Fibroblast of lung (primary cell): ENCODE measurements at places on chromosomes 4 and X.

GRCh38 chr4:120918092-120918491, 4.4 kb downstream of the PRDM5 start:
- no peak overlapping the region for H3K27ac ChIP-seq
- H3K27me3 ChIP-seq, result no peaks in the 10 kb centered on the region
- H3K4me3 ChIP-seq, result no peak overlapping the region
- no peaks in the 10 kb centered on the region for H3K36me3 ChIP-seq

- H3K27me3 ChIP-seq, result no peaks in the 10 kb centered on the region
- peak; percentile 59 for DNase-seq
These were observed 13.1 kb upstream of the MAGEA4 start for GRCh38 chrX:151899622-151900021.

DNA sequence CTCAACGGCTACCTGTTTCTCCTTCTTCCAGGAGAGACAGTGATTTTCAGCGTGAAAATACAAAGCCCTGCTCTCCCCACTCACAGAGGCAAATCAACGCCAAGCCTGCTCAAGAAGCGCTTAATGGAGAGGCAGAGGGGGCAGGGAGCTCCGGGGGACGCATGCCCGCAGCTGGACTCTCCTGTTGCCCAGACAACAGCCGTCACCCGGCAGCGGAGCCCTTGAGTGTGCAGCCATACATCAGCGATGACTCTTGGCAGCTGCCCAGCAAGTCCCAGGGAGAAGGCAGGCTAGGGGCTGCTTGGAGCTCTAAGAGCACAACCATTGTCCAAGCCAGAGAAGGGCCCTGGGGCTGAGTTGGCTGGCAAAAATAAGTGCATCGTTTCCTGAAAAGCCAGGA, 71.0 kb upstream of the AFAP1 start:
- H3K36me3 ChIP-seq, result no peaks in the 10 kb centered on the region
- no peak overlapping the region for H3K27ac ChIP-seq
- DNase-seq, result peak; percentile 62
- H3K27me3 ChIP-seq, result peaks cover 12% of the 10 kb centered on the region
- H3K4me3 ChIP-seq, result no peak overlapping the region
- no peaks in the 10 kb centered on the region for H3K4me1 ChIP-seq

DNA sequence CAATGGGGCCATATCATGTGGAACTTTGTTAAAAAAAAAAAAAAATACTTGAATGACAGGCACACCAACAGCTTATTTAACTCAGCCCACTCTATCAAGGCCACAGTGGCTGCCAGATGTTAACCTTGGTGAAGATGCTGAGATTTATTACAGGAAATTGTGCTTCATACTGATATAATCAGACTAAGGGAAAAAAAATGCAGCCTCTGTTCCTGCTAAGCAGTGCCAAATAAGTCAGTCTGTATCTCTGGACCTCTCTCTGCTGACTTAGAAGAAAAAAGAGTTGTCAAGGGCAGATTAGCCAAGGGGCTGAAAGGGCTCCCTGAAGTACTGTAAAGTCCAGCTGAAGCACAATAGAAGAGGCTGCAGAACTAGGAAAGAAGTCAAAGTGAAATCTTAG, 677.7 kb upstream of the HTR2C start:
- H3K4me3 ChIP-seq, result no peak overlapping the region
- no peak overlapping the region for H3K27ac ChIP-seq

DNA sequence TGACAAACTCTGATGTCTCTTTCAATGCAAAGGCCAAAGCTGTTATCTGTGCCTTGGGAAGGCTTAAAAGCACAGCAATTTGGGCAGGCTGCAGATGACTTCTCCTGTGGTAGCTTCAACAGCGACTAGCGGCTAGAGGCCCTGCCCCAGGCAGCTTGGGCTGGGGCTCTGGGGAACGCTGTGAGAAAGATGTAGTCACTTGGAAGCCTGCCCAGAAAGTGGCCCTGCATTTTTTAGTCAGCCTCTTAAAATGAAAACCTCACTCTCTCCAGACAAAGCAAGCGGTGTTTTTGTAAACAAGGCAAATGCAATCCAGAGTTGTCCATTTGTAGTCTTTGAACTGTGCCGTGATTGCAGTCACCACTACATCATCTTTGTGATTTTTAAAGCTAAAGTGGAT, 27.5 kb downstream of the PCYT1B start:
- no peak overlapping the region for H3K27ac ChIP-seq
- no peak overlapping the region for H3K4me3 ChIP-seq
- DNase-seq, result peak; percentile 60
- H3K4me1 ChIP-seq, result no peaks in the 10 kb centered on the region
- no peaks in the 10 kb centered on the region for H3K36me3 ChIP-seq

GRCh38 chrX:13153796-13154195, 109.4 kb upstream of the FAM9C start:
- H3K4me3 ChIP-seq, result no peak overlapping the region
- peak; percentile 37 for DNase-seq
- H3K27ac ChIP-seq, result peak overlapping the region; percentile 12
- no peaks in the 10 kb centered on the region for H3K27me3 ChIP-seq

DNA sequence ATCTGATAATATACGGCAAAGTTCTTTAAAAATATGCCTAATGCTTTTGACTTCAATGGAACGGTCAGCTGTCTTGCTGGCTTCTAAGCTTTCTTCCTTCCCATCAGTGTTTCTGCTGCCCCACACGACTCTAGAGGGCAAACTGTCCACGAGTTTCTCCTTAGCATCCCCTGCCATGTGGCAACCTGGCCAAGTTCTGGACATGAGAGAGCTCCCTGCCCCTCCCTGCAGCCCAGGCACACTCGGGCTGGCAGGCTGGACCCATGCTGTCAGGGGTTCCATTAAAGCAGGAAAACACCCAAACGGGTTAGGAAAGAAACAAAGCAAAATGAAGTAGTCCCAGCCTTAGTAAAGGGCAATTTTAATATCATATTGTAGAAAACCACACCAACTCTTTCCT, 38.8 kb downstream of the KDR start:
- no peak for DNase-seq
- no peaks in the 10 kb centered on the region for H3K27me3 ChIP-seq
- no peak overlapping the region for H3K27ac ChIP-seq
- H3K4me3 ChIP-seq, result no peak overlapping the region
- no peaks in the 10 kb centered on the region for H3K36me3 ChIP-seq

DNA sequence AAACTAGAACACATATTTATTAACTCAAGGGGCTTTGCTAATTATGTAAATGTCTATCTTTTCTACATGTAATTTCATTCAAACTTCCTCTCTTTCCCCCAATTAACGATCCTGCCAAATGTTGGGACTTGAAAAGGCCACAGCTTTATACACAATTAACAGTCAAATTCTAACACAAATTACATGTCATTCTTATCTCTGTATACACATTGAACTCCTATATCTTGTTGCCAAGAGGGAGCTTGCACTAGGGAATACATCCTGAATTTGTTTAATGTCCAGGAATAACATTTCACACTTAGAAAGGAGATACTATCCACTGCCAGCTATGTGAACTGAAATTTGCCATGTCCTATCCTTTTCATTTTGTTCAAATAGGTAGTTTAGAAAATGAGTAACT, 38.9 kb upstream of the MAB21L2 start:
- no peaks in the 10 kb centered on the region for H3K27me3 ChIP-seq
- no peaks in the 10 kb centered on the region for H3K4me1 ChIP-seq
- no peak overlapping the region for H3K27ac ChIP-seq
- DNase-seq, result no peak
- H3K36me3 ChIP-seq, result no peaks in the 10 kb centered on the region

DNA sequence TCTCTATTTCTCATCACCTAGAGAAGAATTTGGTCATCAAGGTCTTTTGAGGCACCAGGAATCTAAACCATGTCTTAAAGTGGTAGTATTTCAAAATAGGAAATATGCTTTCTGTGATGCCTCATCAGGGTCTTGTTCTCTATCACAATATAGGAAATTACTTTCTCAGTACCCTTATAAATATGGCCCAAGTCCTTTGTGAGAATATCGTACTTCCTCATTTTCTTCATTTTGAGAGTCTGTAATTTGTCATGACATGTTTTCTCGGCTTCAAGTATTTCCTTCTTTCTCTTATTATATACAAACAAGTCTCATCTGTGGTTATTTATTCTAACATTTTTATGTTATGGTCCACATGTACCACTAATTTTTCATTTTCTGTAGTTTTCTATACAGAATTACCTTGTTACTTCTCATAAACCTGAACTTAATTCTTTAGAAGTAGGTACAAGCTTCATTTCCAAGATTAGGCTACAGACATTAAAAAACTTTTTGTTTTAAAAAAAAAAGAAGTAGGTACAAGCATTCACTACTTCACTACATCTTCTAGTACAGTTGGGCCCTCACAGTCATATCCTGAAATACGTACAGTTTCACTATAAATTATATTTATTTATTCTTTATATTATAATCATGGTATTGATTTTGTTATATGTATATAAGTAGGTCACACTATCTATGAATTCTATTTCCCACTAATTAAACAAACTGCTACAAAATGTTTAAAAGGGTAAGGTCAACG, 54.4 kb downstream of the KLHL13 start:
- no peaks in the 10 kb centered on the region for H3K27me3 ChIP-seq
- no peak overlapping the region for H3K4me3 ChIP-seq
- no peaks in the 10 kb centered on the region for H3K36me3 ChIP-seq
- DNase-seq, result no peak
